ENCODE measurements at places on chromosomes 6 and 20.

DNA sequence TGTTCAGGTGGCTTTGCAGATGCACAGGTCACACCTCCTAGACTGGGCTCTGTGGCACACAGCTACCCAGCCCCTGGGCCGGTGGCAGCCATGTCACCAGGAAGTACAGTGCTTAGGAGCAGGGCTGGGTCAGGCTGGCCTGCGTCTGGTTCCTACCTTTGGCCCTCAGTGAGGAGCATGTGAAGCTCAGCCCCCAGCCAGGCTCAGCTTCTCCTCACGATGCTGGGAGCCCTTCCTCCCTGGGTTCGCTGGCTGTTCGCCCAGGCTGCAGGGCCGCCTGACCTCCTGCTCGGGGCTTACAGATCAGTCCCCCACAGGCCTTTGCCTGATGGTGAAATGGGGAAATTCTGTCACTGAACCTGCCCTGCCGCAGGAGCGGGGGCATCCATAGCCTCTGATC, 23.1 kb downstream of the SPATA2 start:
- DNase-seq: no peak

DNA sequence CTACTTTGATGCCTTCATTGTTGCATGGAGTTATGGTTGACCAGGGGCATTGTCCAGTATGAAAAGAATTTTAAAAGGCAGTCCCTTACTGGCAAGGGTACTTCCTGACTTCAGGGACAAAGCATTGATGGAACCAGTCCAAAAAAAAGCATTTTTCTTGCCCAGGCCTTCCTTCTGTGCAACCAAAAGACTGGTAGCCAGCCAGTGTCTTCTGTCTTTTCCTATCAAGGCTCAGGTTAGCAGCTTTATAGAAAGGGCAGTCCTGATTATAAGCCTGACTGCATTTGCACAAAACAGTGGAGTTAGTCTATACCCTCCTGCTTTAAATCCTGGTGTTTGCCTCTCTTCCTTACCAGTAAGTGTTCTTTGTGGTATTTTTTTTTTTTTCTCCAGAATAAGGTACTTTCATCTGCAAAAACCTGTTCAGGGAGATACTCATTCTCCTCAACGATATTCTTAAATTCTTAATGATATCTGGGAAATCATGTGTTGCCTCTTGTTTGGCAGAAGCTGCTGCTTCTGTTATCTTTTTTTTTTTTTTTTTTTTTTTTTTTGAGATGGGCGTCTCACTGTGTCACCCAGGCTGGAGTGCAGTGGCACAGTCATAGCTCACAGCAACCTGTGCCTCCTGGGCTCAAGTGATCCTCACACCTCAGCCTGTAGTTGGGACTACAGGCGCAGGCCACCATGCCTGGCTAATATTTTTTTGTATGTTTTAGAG, 33.9 kb downstream of the SCAF8 start:
- no peak for DNase-seq

DNA sequence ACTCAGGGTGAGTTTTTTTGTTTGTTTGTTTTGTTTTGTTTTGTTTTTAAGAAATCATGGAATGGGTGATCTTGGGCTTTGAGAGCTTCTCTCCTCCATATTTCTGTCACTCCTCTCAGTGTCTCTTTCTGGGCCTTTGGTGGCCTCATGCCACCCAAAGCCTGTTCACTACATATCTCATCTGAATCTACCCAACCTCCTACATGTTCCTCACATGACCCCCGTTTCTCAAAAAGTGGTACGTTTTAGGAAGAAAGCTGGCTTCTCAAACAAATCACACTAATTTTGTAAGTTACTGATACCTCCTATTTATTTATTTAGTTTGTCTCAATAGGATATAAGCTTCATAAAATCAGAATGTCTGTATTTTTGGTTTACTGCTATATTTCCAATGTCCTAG, 80.0 kb downstream of the SESN1 start:
- no peak for DNase-seq

DNA sequence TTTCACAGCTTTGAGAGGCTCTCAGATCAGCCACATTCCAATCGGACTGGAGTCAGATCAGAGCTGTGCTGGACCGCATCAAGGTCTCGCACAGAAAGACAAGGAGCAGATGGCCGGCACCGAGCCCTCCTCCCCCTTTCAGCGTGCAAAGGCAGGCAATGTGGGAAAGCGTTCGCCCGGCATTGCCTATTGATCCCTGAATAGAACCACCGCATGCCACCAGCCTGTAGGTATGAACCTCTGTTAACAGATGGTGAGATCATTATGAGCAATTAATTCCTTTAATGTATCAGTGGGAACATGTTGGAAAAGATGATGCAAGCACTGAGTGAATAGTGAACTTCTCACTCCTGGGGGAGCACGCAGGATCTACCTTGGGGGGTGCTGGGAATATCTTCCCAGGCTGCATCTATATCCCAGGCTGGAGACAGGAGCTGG, 117.5 kb upstream of the ID4 start:
- no peak for DNase-seq

- no peak for DNase-seq
Observed at GRCh38 chr6:41247882-41248705, 19.9 kb downstream of the TREML4 start.

DNA sequence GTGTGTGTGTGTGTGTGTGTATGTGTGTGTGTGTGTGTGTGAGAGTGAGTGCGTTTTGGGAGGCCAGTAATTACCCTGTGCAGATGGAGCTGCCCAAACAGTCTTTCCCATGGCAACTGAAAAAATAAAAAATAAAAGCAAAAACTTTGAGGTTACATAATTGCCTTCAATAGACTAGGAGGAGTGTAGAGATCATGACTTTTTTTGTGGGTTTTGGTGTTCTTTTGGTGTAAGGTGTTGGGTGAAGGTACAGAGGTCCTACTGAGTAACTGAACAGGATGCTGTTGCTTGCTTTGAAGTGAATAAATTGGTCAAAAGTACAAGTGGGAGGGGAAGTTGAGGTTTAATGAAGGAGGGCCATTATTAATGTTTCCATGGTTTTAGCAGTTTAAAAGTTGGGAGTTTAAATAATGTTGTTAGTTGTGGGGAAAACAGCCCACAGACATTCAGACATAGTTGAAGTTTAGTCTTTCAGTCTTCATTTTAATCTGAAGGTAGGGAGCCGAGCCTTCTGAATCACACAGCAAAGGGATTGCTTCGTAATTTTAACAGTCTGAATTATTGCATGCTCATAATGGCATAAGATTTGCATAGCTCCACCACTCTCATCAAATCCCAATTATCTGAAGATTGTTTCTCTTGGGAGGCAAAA, 251.4 kb downstream of the PRL start:
- DNase-seq: no peak

DNA sequence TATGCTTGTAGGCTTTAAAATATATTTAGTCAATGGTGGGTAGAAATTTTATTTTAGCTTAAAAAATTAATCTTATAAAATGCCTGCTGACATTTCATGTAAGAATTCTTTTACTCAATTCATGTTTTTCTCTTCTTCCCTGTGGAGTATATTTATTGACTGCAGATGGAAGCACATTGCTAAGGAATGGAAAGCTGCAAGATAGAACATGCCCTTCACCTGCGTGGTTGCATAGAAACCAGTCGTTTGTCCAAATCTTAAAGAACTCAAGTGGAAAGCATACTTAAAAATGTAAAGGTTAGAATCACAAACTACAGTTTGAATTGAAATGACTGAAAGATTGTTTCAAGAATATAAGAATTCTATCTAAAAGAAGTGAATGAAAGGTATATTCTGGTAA, 30.7 kb downstream of the C6orf163 start:
- DNase-seq: no peak

DNA sequence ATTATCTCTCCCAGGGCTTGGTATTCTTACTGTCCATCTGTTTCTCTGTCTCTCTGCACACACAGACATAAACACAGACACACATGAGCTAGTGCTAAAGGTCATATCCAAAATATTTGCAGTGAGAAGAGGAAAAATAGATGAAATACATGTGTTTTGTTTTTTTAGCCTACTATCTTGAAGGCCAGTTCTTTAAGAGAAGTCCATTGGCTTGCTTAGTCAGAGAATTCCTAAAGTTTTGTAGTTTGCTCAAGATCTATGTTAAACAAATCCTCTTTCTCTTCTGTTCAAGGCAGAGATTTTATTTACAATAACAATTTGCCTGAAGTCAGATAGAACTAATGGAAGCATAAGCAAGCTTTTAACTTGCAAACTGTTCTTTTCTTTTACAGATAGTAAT, 120.0 kb upstream of the AKIRIN2 start:
- DNase-seq: no peak

GRCh38 chr6:7617801-7618764, 28.1 kb downstream of the SNRNP48 start:
- no peak for DNase-seq

- no peak for DNase-seq
Observed at GRCh38 chr6:28695715-28696114, 170.0 kb downstream of the GPX5 start.

GRCh38 chr6:79777713-79778579, 146.8 kb downstream of the SH3BGRL2 start:
- no peak for DNase-seq

DNA sequence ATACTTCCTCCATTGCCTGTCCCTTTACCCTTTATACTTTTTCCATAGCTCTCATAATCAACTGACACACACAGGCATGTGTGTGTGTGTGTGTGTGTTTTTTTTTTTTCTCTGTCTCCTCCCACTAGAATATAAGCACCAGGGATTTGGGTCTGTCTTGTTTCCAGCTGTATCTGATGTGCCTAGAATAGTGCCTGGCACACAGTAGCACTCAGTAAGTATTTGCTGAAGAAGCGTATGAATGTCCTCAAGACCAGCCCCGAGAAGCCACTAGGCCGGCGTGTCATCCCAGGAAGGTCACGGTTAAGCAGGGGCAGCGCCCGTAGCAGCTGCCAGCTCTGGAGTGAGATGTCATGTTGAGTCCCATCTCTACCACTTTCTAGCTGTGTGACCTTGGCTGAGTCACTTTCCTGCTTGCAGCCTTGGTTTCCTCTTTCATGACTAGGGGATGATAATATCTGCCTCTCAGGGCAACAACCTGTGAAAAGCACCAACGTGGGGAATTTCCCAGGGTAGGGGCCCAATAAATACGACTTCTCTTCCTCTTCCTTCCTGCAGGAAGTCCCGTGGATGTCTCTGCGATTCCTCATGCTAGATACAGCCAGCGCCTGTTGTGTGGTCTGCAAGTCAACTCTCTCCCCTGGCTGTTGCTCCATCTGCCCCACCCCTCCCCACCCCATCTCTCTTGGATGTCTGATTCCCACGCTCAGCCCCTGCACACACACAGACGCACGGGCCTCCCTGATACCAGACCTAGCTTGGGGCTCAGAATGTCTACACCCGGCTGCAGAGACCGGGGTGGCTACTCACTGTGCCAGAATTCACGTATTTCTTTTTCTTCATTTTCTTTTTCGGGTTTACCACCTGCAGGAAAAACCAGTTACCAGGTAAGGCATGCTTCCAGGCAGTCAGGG, 58.1 kb downstream of the RAB44 start:
- DNase-seq: no peak

DNA sequence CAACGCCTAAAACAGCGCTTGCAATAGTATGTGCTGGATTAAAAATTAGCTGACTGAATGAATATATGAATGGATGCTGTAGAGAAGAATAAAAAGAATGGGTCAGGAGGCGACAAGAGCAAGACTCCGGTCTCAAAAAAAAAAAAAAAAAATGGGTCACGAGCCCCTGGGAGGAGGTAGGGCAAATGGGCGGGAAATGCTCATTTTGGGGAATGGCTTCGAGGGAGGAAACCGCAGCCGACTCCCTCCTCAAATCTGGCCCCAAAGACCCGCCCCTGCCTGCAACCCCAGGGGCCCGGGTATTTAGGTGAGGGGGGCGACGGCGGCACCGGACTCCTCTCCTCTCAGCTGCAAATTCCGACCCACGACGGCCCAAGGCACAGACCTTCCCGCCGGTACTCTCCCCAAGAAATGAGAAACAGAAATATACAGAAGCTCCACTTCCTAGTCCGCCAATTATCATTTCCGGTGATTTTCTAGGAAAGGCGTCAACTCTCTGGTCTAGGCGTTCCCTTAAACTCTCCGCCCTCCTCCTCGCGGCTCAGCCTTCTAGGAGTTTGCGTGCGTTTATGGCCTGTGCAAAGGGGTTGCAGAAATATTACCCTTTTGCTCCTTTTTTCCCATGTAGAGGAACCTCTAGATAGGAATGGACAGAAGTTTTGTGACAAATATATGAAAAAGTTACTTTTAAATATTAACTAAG, at the start of gene ZNF311:
TSS of gene ZNF311 (minus strand) at position 133 of the 703 bp plus-strand sequence. CDS start 1,361 bp downstream, outside the sequence.
- DNase-seq: no peak

DNA sequence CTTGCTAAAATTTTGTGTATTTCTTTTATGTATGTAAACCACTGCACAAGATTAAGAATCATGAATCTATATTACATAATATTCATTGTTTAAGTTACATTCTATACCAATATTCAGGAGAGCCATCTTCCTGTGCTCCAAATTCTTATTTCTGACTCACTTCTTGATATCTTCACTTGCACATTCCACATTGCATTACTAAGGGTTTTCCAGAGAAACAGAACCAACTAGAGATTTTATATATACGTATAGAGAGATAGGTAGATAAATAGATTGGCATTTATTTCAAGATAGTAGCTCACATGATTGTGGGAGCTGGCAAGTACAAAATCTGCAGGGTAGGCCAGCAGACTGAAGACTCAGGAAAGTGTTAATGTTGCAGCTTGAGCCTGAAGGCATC, 222.2 kb upstream of the PRSS16 start:
- DNase-seq: no peak

DNA sequence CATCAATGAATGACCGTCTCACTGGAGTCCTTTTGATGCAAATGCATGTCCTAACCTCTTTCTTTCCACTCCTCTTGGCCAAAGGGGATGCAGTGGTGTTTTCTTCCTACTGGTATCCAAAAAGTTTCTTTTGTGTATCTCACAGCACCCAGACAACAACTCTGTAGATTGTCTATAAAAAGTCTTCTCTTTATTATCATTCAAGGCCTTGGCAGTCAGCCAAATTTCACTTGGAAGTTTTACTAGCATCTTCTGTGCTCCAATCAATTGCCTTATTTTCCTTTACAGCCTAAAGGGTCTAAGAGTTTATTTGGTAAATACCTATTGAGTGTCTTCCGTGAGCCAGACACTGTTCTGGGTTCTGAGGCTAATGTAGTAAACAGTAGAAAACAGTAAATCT, 150.2 kb upstream of the RNF217 start:
- DNase-seq: peak; percentile 36

GRCh38 chr6:44021589-44022295, 105.5 kb downstream of the MRPL14 start:
- DNase-seq: no peak

Data from NCI-H1105 (cell line).